ENCODE measurements at places on chromosomes 11 and 22.

DNA sequence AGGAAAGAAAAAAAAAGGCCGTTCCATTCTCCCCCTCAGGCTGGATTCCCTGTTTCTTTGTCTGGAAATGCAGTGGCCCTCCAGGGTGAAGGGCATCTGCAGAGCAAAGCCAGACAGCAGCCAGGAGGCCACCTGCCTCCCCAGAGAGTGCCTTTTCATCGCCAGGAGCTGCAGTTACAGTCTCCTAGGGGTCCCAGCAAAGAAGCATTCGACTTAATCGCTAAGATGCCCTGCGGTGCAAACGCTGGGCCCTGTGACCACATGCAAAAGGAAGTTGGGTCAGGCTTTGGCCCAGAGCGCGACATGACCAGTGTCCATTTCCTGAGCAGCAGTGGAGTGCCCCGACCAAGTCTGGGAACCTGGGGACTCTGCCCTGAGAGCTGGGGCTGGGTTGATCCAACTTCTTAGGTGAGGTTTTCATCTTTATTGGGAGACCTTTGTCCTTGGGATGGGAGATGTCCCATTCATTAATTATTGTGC is 304.6 kb downstream of the OPCML start:
- no peak for DNase-seq

- no peak for DNase-seq
These were observed 32.0 kb upstream of the CCDC134 start for GRCh38 chr22:41768430-41768829.

DNA sequence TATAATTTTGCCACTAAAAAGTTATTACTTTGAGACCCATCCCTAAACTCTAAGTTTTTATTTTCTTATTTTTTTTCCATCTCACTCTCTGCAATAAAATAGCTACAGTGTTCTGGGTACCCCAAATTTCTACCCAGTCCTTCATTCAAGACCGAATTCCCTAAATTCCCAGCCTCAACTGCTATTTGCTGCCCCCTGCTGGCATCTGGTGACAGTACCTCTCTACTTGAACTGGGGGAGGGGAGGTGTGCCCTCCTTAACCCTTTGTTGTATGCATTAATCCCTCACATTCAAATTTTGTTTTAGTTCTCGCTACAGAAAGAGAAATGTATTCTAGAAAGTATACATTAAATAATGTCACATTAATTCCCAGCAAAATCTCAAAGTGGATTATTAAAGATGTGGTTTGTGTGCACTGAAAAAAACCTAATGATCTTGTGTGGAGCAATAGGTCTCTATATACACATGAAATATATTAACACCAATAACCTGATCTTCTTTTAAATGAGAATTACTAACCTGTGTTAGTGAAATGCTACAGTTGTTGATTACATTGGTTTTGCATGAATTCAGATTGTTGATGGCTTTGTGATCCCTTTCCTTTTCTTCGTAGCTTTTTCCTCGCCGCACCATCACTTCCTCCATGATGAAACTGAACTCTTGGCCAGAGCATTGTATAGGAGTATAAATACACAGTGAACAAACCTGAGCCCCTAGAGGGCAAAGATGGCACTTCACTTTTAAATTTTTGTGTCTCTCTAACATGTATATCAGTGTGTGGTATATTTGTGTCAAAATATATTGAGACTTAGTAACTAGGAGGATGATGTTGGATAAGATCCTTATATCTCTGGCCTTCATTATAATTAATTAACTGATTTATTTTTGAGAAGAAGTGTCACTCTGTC is 590.0 kb downstream of the METTL15 start:
- DNase-seq = peak; percentile 41

DNA sequence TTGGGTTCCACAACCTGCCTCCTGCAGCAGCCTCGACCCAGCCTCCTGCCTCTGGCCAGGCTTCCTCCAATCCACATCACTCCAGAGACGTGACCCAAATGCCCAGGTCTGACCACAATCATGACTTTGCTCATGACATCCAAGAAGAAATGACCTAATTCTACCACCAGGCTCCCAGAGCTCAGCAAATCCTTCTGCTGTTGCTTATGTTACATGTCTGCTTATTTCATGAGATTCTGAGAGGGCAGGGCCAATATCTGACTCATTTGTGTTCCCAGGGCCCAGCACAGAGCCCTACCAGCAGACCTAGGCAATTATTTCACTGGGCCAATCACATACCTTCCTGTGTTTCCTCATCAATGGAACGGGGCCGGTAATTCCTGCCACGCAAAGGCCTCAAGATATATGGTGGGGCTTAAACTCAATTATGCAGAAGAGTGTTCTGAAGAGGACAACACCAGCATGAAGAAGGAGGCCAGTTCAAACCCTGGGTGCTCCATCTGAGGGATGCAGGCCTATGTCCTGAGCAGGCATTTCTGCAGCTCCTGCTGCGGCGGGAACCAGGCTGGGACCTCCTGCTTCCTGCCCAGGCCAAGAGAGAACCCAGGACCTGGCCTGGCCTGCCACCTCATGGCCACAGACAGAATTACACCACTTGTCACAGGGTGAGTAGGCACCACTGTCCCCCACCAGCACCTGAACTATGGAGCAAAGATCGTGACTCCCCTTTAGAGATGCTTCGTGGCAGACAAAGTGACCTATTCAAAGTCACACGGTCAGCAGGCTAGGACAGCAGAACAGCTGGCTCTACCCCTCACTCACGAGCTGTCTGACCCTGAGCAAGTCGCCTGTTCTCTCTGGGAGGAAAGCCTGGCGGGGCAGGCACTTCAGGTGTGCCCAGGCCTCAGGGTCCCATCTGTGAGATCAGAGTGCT is 5.9 kb downstream of the CENPM start:
- DNase-seq = peak; percentile 84

GRCh38 chr11:80565231-80565630 is 1124.4 kb upstream of the TENM4 start:
- no peak for DNase-seq

DNA sequence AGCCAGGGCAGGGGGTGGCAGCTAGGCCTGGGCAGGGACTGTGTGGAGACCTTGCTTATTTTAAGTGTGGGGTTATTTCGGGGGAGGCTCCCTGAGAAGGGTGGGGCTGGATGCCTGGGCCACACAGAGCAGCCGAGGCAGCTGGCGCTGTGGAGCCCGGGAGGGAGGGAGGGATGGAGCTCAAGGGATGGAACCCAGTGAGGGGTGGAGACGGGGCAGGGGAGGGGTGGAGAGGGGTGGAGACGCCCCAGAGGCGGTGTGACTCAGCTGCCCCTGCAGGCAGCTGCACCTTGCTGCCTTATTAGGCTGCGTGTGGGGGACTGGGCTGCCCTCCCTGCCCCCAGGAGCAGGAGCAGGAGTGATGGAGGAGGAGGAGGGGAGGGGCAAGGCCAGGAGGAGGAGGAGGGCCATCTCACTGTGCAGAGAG is 9.8 kb upstream of the TSSC4 start:
- DNase-seq = no peak

- no peak for DNase-seq
These were observed 99.2 kb downstream of the STIM1 start for GRCh38 chr11:3954448-3955298.

DNA sequence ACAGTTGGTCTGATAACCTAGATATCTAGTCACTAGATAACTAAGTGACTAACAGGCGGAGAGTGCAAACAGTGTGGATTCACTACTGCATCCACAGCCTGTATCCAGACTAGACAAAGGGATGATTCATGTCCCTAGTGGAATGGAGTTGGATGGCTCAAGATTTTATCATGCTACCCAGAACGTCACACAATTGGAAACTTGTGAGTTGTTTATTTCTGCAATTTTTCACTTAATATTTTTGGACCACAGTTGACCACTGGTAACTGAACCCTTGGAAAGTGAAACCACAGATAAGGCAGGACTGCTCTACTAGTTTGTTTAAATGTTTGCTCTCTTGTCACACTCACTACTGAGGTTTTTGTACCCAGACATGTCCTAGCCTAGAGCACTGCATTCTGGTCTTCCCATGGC is 76.0 kb downstream of the UBASH3B start:
- DNase-seq = no peak

GRCh38 chr11:45664376-45665205 is 831 bp downstream of the CHST1 start:
- DNase-seq = no peak

DNA sequence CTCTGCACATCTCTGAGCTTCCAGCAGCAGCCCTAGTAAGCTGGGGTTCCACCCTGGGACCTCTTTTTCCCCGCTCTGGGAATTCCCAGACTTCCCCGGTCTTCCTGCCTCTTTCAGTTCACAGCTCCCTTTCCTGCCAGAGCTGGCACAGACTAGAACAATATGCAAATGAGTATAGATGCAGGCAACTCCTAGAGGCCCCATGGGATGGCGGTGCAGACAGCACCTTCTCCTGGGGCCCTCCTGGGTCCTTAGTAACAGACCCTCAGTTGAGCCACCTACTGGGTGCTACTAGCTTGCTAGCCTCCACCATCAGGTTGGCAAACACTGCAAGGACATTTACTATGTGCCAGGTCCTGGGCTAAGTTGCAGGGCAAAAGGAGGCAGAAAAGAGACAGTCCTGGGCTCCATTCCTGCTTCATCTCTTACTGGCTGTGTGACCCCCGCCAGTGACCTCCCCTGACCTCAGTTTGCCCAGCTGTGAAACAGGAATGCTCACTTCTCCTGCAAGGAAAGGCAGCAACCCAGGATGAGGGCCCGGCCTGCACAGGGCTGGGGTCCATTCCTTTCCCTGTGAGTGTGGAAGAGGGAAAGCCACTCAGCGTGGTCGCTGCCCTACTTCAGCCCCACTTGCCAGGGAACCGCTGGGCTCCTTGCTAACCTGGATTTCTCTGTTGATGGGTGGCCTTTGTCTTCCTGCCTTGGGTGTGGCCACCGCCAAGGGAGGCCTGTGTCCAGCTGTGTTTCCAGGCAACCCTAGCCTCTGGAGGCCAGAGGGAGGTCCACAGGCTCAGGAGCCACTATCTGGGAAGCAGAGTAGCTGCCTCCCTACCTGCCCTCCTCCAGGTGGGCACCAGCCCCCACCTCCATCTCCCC is 7.3 kb downstream of the RELT start:
- DNase-seq = no peak

- no peak for DNase-seq
These were observed 38.2 kb downstream of the ADAMTS8 start for GRCh38 chr11:130390071-130390758.

DNA sequence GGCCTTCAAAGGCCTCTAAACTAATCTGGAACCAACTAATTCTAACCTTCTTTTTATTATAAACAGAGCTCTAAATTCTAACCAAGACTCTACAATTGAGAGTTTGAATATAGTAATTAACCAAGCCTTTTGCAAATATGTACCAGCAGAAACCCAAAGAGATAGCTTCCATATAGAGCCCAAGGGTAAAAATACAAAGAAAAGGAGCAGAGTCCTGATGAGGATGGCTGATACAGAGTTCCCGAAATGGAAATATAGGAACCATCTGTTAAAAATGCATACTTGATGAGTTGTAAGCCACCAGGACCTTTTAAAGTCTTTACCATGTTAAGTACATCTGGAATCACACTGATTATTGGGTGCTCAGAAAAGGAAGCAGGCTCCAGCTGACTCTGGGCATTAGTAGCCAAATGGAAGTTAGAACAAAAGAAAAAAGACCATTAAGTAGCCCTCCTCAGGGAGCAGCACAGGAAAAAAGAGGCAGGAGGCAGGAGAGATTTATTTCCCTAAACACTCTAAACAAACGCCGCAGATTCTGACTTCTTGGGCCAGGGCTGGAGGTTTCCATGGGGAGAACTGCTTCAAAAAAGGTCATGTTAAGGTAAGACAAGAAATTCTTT is 463.1 kb upstream of the FAT3 start:
- no peak for DNase-seq

GRCh38 chr11:115665175-115665821 is 161.1 kb upstream of the CADM1 start:
- no peak for DNase-seq

DNA sequence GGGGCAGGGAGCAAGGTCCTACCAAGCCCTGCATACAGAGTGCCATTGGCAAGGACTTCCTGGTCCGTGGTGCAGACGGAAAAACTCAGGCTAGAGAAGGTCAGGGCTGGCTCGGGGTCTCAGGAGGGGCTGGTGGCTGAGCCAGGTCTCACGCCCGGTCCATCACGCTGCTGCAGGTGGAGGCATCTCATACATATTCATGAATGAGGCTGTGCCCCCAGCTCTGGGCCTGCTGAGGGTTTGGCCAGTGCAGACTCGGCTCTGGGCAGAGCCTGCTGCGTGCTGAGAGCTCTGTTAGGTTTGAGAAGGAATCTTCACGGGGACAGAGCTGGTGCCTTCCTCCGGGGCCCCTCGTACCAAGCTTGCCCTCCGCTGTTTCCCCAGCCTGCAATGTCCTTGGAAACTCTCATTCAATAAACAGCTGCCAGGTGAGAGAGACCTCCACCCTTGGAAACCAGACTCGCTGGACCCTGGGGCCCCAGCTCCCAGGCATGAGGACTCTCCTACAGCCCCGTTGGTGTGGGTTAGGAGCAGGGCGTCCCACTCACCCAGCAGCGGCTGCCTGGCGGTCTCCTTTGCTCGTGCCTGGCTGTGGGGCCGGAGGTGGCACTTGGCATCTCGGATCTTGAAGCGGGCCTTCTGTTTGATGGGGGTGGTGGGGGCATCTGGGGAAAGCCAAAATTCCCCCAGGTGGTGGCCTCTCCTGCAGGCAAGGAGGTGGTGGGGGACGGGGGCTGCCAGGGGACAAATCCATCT is 33.9 kb upstream of the TTLL12 start:
- DNase-seq = no peak

DNA sequence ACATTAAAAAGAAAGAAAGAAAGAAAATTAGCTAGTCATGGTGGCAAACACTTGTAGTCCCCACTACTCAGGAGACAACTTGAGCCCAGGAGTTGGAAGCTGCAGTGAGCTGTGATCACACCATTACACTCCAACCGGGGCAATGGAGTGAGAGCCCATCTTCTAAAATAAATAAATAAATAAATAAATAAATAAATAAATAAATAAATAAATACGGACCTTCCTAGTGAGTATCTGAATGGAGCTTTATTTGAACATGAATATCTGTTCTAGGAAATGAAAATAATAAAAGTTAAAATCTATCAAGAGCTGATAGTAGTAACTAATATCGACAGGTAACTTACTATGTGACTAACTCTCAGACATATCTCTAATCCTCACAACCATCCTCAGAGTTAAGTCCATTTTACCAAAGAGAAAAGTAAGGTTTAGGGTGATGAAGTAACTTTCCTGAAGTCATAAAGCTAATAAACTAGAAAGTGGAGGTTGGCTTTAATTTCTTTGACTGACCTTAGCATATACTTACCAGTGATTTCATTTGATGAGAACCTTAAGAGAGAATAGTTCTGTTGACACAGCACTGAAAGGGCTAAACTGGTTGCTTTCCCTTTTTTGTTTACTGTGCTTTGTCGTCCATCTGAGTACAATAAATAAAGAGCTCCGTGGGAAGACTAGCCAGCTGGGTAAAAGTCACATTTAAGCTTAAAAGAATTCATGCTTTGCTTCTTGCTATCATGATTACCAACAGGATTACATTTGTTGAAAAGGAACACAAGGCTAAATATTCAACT is 22.4 kb downstream of the ENTHD1 start:
- DNase-seq = no peak

GRCh38 chr11:108606495-108607160 is 13.1 kb upstream of the EXPH5 start:
- no peak for DNase-seq

- no peak for DNase-seq
These were observed 16.1 kb upstream of the SEC14L4 start for GRCh38 chr22:30521368-30522156.

All from activated naive CD8-positive, alpha-beta T cell treated with anti-CD3 and anti-CD28 coated beads, Interleukin-2, amount 50 U/mL, for 24 hours (primary cell).